ENCODE measurements at places on chromosomes 4 and X. TPM values are rescaled to one million over a fixed set of nuclear protein-coding genes. Genes with fewer than 3 reads are reported as not detected.

The CCDC149 gene
- total RNA-seq: 8.8 TPM

The IL3RA gene
- total RNA-seq: not detected

The ARMCX1 gene
- 21.1 TPM for total RNA-seq

The PPP4R3C gene
- not detected for total RNA-seq

- no peak overlapping the region for H3K4me3 ChIP-seq
- no peaks in the 10 kb centered on the region for H3K4me1 ChIP-seq
- H3K36me3 ChIP-seq: no peaks in the 10 kb centered on the region
- no peak overlapping the region for H3K27ac ChIP-seq
- H3K27me3 ChIP-seq: peaks cover 49% of the 10 kb centered on the region
These were observed 9.6 kb downstream of the BMP3 start for GRCh38 chr4:81040012-81040659.

- DNase-seq: no peak
- H3K4me3 ChIP-seq: no peak overlapping the region
- no peaks in the 10 kb centered on the region for H3K27me3 ChIP-seq
These were observed 80.4 kb downstream of the CT47B1 start for GRCh38 chrX:120795301-120795700.

DNA sequence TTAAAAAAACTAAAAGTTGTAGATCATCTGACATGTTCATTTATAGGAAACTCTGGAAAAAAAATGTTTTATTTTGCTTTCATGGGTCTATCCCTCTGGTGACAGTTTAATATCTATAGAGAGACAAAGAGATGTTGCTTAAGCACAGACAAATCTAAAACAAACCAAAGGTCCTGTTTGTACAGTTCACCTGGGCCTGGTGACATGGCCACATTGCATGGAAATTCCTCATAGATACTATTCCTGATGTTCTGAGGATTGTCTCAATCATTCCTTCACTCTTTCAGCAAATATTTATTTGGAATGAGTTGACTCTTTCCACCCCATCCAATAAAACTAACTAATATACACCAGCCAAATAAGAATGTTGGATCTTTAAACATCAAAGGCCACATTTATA, 259.1 kb upstream of the NOCT start:
- H3K36me3 ChIP-seq: peaks cover 4% of the 10 kb centered on the region
- no peak overlapping the region for H3K27ac ChIP-seq
- H3K4me3 ChIP-seq: no peak overlapping the region
- H3K27me3 ChIP-seq: no peaks in the 10 kb centered on the region
- no peaks in the 10 kb centered on the region for H3K4me1 ChIP-seq

The SLC25A43 gene
- total RNA-seq: 7.0 TPM

DNA sequence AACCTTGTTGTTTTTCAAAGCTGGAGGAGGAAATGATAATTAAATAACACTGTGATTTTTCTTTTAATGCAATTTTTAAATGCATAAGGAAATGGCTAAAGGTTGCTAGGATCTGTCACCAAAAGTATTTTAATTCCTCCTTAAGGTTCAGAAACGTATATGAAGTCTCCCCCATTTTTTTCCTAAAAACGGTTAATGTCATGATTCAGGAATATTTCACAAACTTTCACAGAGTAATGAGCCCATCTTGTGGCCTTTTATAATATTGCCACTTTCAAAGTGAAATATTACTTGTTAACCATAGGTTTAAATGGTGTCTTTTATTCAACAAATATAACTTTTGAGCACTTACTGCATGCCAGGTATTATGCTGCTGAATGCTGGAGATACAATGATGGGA, 99.5 kb upstream of the USP38 start:
- H3K4me1 ChIP-seq: no peaks in the 10 kb centered on the region
- H3K27me3 ChIP-seq: no peaks in the 10 kb centered on the region
- H3K36me3 ChIP-seq: no peaks in the 10 kb centered on the region
- H3K27ac ChIP-seq: no peak overlapping the region

The TENM3 gene
- total RNA-seq: 49.3 TPM

The ZCCHC18 gene
- total RNA-seq: 2.6 TPM

- H3K4me3 ChIP-seq: no peak overlapping the region
- H3K27ac ChIP-seq: no peak overlapping the region
- peaks cover 12% of the 10 kb centered on the region for H3K4me1 ChIP-seq
- no peaks in the 10 kb centered on the region for H3K27me3 ChIP-seq
These were observed 529.6 kb upstream of the IGFBP7 start for GRCh38 chr4:57639561-57640382.

The AMBN gene
- 0.36 TPM for total RNA-seq

DNA sequence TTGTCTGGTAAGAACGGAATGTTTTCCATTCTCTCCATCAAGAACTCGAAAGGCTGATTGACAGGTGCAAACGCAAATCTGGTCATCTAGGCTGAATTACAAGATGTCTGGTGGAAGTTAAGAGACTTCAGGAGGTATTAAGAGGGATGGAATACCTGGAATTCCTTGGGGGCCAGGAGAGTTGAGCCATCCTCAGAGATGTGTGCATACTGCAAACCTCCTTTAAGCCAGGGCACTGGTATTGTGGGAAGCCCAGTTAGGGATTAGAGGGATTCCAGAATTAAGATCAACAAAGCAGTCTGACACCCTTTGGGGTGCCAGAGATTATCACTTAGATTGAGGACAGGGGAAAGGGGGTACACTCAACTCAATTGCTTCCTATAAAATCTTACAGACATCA, 151.4 kb downstream of the VCX3A start:
- DNase-seq: no peak
- no peaks in the 10 kb centered on the region for H3K36me3 ChIP-seq

The PRRG3 gene
- 0.43 TPM for total RNA-seq

- H3K4me3 ChIP-seq: no peak overlapping the region
- H3K27me3 ChIP-seq: no peaks in the 10 kb centered on the region
- peak overlapping the region; percentile 22 for H3K27ac ChIP-seq
- H3K4me1 ChIP-seq: peaks cover 17% of the 10 kb centered on the region
These were observed 93.0 kb downstream of the HDAC8 start for GRCh38 chrX:72479324-72480274.

GRCh38 chr4:1732911-1733310, 11.6 kb downstream of the TACC3 start:
- peaks cover 7% of the 10 kb centered on the region for H3K4me1 ChIP-seq
- H3K4me3 ChIP-seq: no peak overlapping the region
- no peaks in the 10 kb centered on the region for H3K27me3 ChIP-seq
- no peak overlapping the region for H3K27ac ChIP-seq
- no peak for DNase-seq

DNA sequence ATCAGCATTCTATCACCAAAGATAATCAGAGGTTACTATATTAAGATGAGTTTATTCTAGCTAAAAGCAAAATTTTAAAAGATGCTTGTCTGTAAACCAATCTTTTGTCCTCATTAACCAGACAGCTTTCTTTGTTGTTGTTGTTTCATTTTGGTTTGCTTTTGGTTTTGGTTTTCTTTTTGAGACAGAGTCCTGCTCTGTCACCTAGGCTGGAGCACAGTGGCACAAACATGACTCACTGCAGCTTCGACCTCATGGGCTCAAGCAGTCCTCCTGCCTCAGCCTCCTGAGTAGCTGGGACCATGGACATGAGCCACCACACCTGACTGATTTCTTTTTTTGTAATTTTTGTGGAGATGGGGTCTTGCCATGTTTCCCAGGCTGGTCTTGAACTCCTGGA, 102.9 kb downstream of the COX18 start:
- no peak overlapping the region for H3K27ac ChIP-seq

DNA sequence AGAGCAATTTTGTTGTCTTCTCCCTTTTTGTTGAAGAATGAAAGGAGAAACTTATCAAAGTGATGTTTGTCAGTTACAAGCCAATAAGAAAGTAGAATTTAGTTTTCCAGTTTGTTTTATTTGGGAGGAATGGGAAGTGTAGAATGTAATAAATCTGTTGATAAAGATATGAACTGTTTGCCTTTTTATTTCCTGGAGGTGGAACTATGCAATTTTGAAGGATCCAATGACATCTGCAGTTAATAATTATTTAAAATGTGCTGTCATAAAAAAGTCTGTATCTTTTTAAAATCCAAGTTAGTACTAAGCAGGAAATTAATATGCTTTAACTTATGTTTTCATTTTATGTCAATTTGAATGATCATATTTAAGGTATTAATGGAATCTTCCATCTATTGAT, 44.9 kb downstream of the PF4 start:
- H3K36me3 ChIP-seq: no peaks in the 10 kb centered on the region
- peaks cover 24% of the 10 kb centered on the region for H3K27me3 ChIP-seq
- H3K4me3 ChIP-seq: no peak overlapping the region
- no peak for DNase-seq

- H3K27ac ChIP-seq: no peak overlapping the region
- H3K4me3 ChIP-seq: no peak overlapping the region
- no peak for DNase-seq
These were observed 28.1 kb upstream of the HPRT1 start for GRCh38 chrX:134431894-134432293.

DNA sequence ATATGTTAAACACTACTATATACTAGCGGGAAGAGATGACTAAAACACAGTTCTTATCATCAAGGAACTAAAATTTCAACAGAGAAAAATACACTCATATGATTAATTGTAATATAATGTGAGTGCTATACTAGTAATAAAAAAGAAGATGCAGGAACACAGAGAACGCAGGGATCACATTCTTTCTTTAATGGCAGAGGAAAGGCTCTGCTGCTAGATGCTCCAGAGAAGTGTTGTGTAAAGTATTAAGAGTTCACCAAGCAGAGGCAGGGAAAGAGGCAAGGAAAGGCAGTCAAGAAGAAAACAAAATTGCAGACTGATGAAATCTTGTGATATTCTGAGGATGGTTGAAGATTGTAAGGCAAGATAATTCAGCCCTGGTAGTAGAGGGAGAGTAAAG, 394.7 kb downstream of the PDGFC start:
- no peak for DNase-seq
- peaks cover 9% of the 10 kb centered on the region for H3K4me1 ChIP-seq
- H3K27ac ChIP-seq: no peak overlapping the region
- no peak overlapping the region for H3K4me3 ChIP-seq

- H3K36me3 ChIP-seq: no peaks in the 10 kb centered on the region
- H3K4me1 ChIP-seq: no peaks in the 10 kb centered on the region
- no peak for DNase-seq
- no peak overlapping the region for H3K27ac ChIP-seq
These were observed 332.9 kb downstream of the EPHA5 start for GRCh38 chr4:65337371-65337770.

The FGFBP2 gene
- total RNA-seq: not detected

DNA sequence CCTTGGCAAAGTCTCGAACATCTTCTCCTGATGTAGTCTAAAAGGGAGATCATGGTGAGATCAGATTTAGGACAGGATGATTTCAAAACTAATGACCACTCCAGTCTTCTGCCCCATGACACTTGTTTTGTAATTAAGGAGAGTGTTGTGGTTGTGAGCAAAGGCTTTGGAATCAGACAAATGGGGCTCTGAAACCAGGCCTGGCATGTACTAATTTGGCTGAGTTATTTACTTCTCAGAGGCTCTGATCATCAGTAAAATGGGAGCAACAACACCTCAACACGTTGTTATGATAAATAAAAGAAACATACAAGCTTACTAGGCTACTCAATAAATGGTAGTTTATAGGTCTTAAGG, 106.9 kb upstream of the FTHL17 start:
- no peaks in the 10 kb centered on the region for H3K4me1 ChIP-seq
- no peaks in the 10 kb centered on the region for H3K27me3 ChIP-seq
- peaks cover 6% of the 10 kb centered on the region for H3K36me3 ChIP-seq
- DNase-seq: no peak

GRCh38 chrX:107567370-107567769, 60.9 kb upstream of the PRPS1 start:
- no peak overlapping the region for H3K4me3 ChIP-seq
- H3K27me3 ChIP-seq: no peaks in the 10 kb centered on the region
- H3K27ac ChIP-seq: peak overlapping the region; percentile 0

DNA sequence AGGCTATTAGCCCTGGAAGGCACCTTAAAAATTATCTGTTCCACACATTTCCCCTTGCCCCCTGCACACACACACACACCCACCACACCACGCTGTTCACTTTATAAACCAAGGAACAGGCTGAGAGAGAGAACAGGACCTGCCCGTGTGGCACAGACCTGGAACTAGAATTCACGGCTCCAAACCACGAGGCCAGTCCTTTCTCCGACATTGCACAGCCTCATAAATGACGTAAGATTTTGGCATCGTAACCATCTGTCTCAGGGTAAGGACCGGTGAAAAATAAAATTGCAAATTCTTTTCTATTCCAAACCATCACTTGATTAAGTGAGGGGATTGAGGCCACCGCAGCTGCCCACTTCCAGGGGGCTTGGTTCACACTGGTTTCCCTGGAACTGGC, 330.3 kb downstream of the BCOR start:
- no peak overlapping the region for H3K4me3 ChIP-seq
- no peak overlapping the region for H3K27ac ChIP-seq
- DNase-seq: no peak
- no peaks in the 10 kb centered on the region for H3K36me3 ChIP-seq
- no peaks in the 10 kb centered on the region for H3K27me3 ChIP-seq
- H3K4me1 ChIP-seq: peaks cover 30% of the 10 kb centered on the region

The PNCK gene
- 3.7 TPM for total RNA-seq

DNA sequence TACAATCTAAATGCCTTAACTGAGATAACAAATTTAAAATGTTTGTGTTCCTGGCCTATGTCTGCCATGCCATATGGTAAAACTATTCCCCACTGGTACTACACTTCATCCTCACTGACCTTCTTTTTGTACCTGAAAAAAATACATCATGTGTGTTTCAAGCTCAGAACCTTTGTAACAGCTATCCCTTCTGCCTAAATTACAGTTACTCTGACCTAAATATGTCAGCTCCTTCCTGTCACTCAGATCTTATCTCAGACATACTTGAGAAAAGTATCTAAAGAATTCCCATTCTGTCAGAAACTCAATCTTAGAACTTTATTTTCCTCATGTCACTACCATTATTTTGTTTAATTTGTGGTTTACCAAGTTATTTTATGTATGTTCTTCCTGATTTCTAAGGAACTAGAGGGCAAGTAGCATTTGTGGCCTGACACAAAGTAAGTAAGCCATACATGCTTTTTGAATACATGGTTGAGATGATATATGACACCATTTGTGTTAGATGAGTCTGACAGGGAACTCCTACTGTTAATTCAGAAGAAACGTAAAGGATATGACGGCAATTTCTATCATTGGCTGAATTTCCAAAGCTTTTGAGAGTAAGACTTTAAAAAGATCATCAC, 456.5 kb upstream of the NDST3 start:
- peaks cover 4% of the 10 kb centered on the region for H3K27me3 ChIP-seq
- H3K36me3 ChIP-seq: no peaks in the 10 kb centered on the region
- DNase-seq: no peak
- no peak overlapping the region for H3K27ac ChIP-seq
- no peaks in the 10 kb centered on the region for H3K4me1 ChIP-seq

GRCh38 chr4:8643441-8643840, 50.9 kb downstream of the CPZ start:
- H3K36me3 ChIP-seq: no peaks in the 10 kb centered on the region
- H3K27ac ChIP-seq: peak overlapping the region; percentile 38
- no peaks in the 10 kb centered on the region for H3K4me1 ChIP-seq
- DNase-seq: peak; percentile 39

DNA sequence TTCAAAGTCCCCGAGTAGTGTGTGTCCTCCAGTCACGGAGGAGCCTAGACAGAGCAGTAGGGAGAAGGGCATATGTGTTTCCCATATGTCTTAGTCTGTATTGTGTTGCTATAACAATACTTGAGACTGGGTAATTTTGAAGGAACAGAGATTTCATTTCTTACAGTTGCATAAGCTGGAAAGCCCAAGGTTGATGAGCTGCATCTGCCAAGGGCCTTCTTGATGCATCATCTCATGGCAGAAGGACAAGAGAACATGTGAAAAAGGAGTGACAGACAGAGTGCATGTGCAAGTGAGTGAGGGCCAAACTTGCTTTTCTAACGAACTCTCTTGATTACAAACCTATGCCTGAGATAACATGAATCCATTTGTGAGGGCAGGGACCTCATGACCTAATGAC, 243.4 kb downstream of the ARHGAP10 start:
- peaks cover 5% of the 10 kb centered on the region for H3K4me1 ChIP-seq
- H3K27ac ChIP-seq: no peak overlapping the region
- no peak overlapping the region for H3K4me3 ChIP-seq
- no peak for DNase-seq
- peaks cover 42% of the 10 kb centered on the region for H3K36me3 ChIP-seq

The DSPP gene
- not detected for total RNA-seq

Measured in type B pancreatic cell (in vitro differentiated cells).